Fibroblast of the aortic adventitia (primary cell): ENCODE measurements at places on chromosomes 7 and 10. TPM values are rescaled to one million over a fixed set of nuclear protein-coding genes. Genes with fewer than 3 reads are reported as not detected.
A peak's percentile ranks its signal among the peaks of the same experiment; 100 is the strongest.

DNA sequence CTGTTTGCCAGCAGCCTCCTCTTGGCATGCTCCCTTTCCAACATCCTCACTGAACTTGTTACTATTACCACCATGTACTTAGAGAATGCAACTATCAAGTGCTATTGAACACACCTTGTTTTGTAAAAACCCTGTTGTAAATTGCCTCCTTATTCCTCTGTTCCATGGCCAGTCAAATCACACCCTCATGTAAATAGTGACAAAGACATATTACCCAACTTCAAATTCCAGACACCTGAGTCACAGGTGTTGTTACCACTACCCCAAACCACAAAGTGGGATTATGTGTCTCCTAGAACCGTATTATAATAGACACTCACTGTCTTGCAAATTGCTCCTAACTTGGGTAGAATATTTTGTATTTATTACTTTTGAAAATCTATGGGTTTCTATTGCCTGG, 263.2 kb upstream of the C7orf33 start:
- no peak for DNase-seq

DNA sequence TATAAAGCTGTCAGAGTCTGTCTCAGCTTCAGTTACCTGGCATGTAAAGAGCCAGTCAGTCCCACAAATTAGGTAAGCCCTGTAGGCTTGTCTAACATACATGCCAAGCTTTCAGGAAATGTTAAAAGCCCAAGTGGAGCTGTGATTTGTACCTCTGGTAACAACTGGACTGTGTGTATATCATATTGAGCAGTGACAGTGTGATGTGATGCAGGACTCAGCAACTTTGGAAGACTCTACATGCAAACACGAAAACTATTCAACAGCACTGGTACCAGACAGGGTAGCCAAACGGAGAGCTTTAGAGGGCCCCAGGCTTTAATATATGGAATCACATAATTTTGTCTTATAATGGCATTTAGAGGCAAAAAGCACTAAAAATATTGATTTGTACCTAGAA, 587.9 kb downstream of the PHTF2 start:
- DNase-seq, result no peak

DNA sequence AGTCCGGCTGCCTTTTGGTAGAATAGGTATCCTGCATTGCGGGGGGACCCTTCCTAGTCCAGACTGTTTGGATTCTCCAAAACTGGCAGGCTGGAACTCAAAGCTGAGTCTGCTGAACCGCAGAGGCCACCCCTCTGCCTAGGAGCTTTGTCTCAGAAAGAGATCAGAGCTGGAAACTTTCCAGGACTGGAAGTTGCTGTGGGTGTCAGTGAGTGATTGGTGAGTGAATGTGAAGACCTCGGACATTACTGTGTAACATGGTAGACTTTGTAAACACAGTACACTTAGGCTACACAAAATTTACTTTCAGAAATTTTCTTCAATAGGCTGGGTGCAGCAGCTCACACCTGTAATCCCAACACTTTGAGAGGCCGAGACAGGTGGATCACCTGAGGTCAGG, 103.8 kb downstream of the DNAJC1 start:
- no peak for DNase-seq

DNA sequence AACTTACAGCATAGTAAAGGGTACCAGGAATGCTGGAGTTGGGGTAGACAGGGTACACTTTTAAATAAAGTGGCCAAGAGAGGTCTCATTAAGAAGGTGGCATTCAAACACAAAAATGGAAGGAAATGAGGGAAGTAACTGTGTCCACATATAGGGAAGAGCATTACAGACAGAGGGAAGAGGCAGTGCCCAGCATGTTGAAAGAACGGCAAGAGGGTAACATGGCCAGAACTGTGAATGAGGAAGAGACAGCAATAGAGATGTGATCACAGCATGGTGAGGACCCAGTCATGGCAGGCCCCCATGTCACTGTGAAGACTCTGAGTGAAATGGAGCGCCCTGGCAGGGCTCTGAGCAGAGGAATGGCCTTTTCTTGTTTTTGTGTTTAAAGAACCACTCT, 35.1 kb upstream of the ZNRF2 start:
- DNase-seq, result no peak

- peak; percentile 75 for DNase-seq
Observed at GRCh38 chr10:103451091-103451813, 918 bp downstream of the CALHM2 start.

GRCh38 chr10:47243356-47243755, 56.6 kb upstream of the GDF10 start:
- no peak for DNase-seq

DNA sequence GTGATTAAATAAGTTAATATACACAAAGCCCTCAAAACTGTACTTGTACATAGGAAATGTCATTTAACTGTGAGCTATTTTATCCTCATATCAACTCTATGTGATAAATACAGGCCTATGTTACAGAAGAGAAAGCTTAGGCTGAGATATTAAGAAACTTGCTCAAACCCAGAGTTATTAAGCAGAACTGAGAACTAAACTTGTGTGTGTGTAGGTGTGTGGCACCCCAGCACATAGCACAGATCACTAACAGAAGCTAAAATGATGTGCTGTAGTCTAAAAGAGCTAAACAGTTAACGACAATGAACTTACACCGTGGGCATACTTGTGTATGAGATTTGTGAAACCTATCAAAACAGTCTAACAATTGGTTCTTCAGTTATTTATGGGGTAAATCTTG, 34.5 kb downstream of the MTPN start:
- DNase-seq, result no peak

GRCh38 chr10:1194161-1194560, 138.0 kb downstream of the WDR37 start:
- no peak for DNase-seq

DNA sequence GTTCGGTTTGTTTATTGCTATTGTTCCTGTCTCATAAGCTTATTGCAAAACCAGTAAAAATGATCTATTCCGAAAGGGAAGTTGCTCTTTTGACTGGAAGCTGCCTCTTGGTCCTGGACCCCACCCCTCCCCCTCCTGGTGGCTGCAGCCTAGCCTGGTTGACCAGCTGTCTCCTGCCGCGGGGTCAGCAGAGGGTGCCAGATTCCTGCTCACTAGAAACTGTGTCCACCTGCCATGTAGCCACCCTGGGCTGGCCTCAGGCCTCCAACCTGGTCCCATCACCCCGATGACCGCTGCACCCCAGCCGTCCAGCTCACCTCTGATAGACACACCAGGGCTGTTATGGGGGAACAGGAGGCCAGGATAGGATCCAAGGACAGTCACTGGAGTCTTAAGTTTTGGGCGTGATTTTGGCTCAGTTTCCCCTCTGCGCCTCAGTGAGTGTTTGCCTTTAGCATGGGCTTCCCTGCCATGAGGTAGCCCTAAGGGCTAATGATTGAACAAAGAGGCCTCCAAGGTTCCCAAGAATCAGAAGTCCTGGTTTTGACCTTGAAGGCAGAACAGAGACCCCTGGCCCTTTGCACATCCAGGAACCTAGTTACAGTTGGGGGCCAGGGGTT, 32.9 kb upstream of the SLF2 start:
- no peak for DNase-seq

DNA sequence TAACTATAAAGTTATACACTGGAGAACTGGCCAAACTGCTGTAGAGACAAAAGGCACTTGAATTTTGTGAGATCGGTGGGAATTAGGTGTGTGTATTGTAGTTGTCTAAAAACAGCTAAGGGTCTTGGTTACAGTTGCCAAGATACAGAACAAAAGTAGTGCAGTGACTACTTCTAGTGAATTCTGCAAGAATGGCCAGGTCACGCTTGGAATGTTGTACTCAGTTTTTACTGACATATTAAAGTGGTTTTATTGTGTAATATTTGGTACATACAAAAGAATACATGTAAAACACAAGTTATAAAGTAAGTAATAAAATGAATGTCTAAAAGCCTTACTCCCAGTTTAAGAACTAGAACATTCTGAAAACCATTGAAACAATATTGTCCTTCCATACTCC, 42.4 kb downstream of the PRPF18 start:
- peak; percentile 15 for DNase-seq

DNA sequence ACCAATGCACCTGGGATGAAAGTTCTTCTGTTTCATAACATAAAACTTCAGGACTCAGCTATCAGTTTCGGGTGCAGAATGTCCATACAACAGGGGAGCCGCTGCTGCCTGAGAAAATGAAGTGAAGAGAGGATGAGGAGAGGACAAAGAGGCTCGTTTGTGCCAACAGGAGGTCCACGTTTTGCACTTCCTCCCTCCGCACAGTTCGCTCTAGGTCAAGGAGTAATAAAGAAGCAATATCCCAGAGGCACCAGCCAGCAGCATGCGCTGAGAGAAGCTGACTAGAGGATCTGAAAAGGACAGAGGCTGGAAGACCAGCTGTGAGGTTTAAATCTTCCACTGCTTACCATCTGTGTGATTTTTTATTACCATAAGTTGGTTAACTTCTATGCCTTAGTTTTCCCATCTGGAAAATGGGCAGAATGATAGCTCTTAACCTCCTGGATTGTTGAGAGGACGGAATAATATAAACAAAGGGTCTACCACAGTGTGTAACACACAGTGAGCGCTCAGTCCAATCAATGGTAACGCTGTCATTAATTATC, 709 bp downstream of the GPAM start:
- DNase-seq, result no peak

GRCh38 chr10:30392564-30392990, 41.4 kb upstream of the MAP3K8 start:
- peak; percentile 65 for DNase-seq

DNA sequence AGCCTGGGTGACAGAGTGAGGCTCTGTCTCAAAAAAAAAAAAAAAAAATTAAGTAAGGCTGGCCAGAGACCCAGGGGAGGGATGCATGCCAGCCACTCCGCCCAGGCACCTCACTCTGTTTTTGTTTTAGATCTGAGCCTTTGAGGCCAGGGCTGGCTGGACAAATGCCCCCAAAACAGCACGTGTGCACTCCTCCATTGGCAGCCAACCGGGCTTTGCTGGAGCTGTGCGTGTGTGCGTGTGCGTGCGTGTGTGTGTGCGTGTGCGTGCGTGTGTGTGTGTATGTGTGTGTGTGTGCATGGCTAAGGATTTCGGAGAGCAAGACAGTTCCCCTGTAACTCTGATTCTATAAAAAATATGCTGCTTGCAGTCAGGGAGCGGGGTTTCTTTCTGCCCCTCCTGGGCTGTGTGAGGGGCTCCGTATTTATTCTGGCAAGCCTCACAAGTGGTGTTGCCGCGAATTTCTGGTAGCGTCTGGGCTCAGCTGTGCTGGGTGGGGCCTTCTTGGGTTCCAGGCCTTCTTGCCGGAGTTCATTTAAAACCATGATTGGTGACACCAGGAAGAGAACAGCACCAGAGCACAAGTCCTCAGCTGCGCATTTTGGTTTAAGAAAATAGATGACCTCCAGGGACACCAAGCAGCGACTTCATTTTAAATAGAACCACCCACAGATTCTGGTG, 28.1 kb upstream of the UNCX start:
- peak; percentile 61 for DNase-seq

GRCh38 chr10:118272149-118272721, 69.9 kb downstream of the FAM204A start:
- DNase-seq, result peak; percentile 12

CSTF2T gene
- 19.1 and 29.1 TPM in 2 replicates for total RNA-seq

GSTO2 gene
- 3.4 and 8.9 TPM in 2 replicates for total RNA-seq

CYP3A4 gene
- not detected in 2 replicates for total RNA-seq

CALML5 gene
- total RNA-seq, result not detected in 2 replicates

SAP25 gene
- total RNA-seq, result not detected in 2 replicates
